ENCODE measurements at places on chromosomes 7 and 10.

GRCh38 chr7:70218006-70218405 lies 619.7 kb downstream of the AUTS2 start:
- no peak for DNase-seq

DNA sequence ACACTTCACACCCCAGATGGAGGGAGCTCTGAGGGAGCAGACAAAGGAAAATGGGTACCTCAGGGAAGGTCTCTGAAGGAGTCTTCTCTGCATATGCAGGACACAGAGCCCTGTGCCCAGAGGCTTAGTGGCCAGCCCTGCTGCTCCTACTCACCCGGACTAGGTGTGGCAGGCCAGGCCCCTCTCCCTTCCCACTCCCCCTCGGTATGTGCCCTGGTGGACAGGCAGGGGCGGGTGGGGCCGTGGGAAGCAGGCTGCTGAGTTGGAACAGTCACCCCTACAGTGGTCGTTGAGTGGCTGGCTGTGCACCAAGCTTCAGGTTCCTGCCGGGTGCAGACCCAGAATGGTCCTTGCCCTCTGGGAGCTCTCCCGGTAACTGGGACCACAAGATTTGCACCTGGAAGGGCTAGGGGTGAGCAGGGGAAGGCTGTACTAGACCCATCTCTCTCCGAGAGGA lies 68.6 kb downstream of the ZMIZ1 start:
- no peak for DNase-seq

- no peak for DNase-seq
These were observed 12.0 kb upstream of the PURB start for GRCh38 chr7:44897309-44897708.

GRCh38 chr10:75861582-75861981 lies 430.2 kb downstream of the LRMDA start:
- DNase-seq: no peak

- no peak for DNase-seq
These were observed 827.8 kb upstream of the ZWINT start for GRCh38 chr10:57188846-57189245.

- DNase-seq: no peak
These were observed 26.8 kb upstream of the C7orf33 start for GRCh38 chr7:148563583-148564274.

DNA sequence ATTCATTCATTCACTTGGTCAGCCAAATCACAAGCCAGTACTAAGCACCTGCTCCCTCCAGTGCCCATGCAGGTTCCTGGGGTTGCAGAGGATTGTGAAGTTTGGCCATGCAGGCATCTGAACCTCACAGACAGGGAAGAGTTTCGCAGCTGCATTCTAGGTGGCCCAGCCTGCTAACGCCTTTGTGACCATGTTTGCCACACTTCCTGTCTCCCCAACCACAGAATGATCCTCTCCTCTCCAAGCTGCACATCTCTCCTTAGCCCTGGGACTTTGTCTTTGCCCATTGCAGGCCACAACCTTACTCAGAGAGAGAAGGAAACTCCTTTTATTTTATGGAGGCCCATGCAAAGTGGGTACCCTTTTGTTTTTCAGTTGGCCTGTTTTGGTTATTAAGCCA lies 31.8 kb downstream of the EPDR1 start:
- no peak for DNase-seq

GRCh38 chr10:71072131-71072822 lies 140.1 kb upstream of the UNC5B start:
- DNase-seq: no peak

DNA sequence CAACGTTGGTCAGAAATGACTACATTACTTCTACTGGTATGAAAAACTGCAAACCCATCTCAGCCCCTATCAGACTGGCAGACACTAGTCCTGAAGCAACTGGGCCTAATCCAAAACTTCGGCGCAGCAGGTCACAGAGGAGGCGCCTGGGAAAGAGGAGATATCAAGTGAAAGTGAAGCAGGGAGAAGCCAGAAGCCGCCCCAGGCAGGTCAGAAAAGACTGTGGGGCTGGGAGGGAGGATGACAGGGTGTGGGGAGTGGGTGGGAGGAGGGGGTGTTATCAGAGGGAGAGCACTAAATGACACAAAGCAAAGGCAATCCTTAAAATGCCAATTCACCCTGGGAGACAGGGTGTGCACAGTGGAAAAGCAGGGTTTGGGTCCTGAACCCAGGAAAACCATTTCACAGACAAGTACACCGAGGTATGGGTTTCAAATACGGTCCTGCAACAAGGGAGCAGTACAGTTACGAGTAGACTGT lies 731 bp downstream of the CHCHD3 start:
- peak; percentile 30 for DNase-seq

DNA sequence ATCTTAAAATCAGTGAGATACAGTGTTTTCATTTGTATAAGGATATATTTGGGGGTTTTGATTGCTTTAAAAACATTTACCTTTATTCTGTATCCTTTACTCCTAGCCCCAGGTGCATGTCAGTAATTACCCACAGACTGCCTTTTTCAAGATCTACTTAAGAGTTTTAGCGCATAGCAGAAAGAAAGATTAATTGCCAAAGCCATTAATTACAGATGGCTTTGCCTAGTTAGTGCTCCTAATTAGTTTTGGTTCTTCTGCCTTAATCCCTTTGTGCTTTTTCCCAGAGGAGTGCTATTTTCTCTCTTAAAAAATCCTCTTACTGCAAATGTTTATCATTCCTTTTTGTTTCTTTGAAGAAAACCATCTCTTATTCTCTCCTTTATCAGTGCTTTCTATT lies 122.8 kb downstream of the MAPK8 start:
- DNase-seq: no peak

DNA sequence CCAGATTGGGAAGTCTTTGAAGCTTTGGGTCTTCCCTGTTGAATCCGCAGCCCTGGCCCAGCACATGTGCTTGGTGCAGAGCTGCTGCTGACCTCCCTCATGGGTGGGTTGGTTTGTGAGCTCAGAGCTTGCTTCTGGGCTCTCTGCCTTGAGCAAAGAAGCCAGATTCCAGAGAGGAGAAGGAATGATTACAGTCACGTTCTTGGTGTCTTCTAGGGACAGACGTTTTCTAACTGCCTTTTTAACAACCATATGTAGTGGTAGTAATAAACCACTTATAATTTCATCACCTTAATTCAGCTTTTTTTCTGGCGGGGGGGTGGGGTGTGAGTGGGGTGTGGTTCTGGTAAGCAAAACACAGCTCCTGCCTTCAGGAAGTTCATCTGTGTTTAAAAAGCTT lies 39.5 kb downstream of the LRMDA start:
- peak; percentile 61 for DNase-seq

DNA sequence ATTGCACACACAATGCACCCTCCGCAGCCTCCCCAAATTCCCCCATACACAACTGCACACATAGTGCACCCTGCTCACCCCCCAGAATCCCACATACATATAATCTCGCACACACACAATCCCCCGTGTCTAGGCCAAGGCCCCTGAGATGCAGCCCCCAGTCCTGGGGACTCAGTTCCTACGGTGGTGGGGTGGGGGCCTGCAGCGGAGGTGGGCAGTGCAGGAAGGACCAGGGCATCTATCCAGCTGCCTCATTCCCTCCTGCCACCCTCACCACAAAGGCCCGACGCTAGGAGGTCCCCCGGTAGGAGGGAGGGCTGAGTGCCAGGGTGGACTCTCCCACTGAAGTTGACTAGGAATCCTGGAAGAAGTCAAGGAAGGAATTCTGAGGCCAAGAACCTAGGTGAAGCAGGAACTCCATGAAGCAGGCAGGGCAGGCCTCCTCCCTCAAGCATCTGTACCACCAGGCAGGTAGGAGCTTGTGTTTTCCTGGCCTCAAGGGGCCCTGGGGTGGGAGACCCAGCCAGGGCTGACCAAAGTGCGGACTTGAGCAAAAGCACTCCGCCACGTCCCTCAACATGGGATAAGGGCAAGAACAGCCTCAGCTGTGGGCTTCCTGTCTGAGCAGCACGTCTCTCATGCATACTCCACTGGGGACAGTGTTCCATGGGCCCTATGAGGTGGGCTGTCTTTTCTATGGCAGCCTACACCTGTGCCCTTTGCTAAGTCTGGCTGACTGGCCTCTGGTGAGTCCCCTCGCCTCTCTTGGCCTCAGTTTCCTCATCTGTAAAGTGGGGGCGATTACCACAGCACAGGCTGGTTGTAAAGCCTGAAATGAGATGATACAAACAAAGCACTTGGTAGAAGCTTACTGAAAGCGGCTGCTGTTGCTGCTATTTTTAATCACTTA lies 145.7 kb downstream of the MAPK8 start:
- DNase-seq: no peak

GRCh38 chr7:258476-259190 lies 31.3 kb upstream of the FOXL3 start:
- DNase-seq: no peak

GRCh38 chr10:4494551-4494950 lies 331.5 kb upstream of the AKR1E2 start:
- no peak for DNase-seq

DNA sequence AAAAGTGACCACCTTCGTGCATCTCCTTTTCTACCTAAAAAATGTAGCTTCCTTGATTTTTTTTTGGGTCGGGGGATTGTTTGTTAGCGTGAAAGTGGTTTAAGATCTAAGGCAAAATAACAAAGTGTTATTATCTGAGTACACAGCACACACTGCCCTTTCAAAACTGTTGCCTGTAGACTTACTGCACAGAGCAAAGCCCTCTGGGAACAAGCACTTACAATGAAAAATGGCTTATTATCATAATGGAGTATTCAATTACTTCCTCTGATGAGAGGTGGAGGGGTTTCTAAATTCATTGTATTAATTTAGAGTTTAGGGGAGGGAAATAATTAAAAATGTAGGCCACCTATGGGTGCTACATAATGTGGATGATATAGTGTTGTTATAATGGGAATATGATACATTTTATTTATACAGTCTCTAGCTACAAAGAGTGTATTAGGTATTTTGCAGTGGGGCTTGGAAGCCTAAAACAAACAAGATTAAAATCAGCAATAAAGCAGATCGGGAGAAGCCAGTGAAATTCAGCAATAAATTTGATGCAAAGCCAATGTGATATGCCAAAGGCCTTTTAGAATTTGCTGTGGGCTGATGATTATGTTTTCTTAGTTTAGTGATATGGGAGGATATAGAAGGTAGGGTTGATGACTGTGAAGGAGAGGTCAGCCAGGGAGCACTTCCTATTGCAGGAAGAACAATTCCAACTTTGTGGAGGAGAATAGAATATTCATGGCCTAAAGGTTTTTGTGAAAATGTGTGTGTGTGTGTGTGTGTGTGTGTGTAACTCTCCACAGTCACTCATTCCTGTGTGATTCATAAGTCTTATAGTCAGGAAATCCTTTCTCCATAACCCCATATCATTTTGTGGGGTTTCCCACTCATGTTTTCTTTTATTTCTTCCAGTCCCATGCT lies 17.7 kb upstream of the EXOC4 start:
- no peak for DNase-seq

GRCh38 chr10:95646160-95646559 lies 10.4 kb downstream of the ALDH18A1 start:
- DNase-seq: peak; percentile 79

DNA sequence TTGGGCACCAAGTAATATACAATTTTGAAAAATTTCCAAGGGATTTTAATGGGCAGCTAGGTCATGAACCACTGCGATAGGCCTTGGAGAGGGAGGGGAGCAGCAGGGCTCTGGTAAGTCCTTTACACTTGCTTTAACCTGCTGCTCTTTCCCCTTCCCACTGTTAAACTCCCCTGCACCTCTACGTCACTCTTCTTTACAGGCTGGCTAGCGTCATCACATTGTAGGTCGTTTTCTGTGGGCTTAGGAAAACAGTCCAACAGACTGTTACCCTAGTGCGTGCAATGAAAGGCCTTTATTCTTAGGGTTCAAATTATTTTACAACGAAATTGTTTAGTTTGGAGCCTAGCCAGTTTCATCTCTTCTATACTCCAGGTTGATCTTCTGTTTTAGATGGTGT lies 235.7 kb downstream of the AUTS2 start:
- no peak for DNase-seq

- no peak for DNase-seq
These were observed 62.2 kb downstream of the CNOT4 start for GRCh38 chr7:135447748-135448147.

DNA sequence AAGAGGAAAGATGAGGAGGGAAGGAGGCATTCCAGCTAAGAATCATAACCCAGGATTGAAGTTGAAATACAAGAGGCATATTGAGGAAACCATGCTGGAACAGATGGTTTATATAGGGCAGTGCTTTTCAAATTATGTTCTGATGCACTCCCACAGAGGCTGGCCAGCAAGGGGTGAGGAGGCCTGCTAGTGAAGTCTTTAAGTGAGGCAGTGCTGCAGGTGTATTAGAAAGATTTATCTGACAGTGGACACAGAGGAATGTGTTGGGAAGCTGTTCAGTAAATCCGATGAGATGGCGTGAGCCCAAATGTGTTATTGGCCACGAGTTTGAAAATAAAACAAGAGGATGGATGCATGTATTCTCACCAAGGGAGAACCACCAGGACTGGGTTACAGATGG lies 28.6 kb downstream of the REEP3 start:
- DNase-seq: no peak

- no peak for DNase-seq
These were observed 4.9 kb upstream of the SRI start for GRCh38 chr7:88224601-88225275.

All from colonic mucosa (tissue), 4 donors.